ENCODE measurements at places on chromosomes 3 and 15.
A peak's percentile ranks its signal among the peaks of the same experiment; 100 is the strongest.

DNA sequence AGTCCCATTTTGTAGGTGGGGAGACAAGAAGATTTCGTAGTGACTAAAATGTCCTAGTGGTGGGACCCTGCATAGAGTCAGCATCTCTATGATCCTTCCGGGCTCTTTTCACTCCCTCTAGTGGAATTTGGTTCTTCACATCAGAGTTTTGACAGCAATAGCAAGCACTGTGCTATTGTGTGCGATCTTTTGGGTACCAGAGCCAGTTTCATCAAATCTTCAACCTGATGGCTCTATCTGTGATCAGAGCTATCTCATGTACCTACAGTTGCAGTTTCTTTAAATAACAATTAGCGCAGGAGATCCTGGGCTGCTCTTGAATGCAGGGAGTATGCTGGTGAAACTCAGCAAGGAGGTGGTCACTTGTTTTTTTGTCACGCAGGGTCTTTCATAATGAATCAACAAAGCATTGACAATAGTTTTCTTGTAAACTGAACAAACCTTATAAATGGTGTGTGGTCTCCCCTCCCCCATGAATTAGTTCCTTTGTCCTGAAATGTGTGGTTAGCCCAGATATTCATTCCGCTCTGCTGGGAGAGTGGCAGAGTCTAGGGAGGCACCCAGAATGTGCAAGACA is 257.2 kb upstream of the SOX2 start:
- no peak for DNase-seq

GRCh38 chr3:139286825-139287224 is 57.0 kb upstream of the MRPS22 start:
- no peak for DNase-seq

GRCh38 chr3:15610082-15610759 is 8.7 kb downstream of the BTD start:
- no peak for DNase-seq

DNA sequence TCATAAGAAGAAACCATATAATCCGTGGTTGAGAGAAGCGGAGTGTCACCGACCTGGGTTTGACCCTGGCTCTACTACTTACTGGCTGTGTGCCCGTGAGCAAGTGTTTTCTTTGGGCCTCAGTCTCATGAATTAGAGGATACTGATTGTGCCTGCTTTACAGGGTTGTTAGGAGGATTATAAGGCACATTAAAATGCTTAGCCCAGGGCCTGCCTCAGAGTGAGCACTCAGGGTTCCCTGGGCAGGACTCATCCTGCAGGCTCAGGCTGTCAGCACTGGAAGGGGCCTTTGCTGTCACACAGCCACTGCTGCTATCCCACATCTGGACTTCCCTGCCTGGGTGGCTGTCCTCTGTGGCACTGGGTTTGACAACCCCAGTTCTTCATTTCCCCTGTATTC is 4.7 kb downstream of the PLA2G4F start:
- DNase-seq = no peak

DNA sequence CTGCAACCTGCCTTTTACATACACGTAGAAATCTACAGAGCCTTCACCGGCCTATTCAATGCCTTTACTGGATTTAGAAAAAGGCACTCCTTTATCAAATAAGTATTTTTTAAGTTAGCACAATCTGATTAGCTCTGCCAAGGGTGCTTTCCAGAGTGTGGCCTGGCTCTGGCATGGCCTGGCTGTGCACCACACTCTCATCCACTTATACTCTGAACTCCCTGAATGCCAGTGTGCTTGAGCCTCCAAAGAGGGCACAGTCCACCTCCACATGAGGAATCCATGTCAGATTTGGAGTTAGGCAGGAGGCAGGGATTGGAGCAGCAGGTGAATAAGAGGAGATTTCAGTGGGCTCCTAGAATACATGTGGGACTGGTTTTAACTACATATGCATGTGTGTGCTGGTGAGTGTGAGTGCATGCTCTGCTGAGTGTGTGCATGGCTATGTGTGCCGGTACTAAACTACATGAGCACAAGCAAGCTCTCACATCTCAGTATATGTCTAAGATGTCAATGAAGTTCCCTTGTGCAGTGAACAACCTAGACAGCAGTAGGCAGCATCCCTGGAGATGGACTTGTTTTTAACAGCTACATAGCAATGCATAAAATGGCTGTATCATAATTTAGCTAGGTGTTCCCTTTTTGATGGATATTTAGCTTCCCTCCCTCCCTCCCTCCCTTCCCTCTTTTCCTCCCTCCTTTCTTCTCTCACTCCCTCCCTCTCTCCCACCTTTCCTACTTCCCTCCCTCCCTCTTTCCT is 17.8 kb upstream of the ZFAND6 start:
- DNase-seq = no peak

DNA sequence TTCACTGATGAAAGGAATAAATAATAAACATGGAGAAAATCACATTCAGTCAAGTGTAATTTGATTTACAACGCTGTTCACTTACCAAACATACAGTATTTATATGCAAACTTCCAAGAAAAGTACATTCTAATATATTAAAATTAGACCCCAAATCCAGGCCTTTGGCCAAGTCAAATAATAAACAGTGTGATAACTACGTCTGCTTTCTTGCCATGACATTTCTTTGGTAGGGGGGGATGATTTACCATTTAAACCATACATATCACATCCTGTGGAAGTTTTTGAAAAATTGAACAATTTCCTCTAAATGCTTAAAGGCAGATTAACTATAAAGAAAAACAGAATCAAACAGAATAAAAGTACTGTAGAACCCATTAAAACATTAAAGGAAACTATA is 368.2 kb upstream of the WNT5A start:
- no peak for DNase-seq

DNA sequence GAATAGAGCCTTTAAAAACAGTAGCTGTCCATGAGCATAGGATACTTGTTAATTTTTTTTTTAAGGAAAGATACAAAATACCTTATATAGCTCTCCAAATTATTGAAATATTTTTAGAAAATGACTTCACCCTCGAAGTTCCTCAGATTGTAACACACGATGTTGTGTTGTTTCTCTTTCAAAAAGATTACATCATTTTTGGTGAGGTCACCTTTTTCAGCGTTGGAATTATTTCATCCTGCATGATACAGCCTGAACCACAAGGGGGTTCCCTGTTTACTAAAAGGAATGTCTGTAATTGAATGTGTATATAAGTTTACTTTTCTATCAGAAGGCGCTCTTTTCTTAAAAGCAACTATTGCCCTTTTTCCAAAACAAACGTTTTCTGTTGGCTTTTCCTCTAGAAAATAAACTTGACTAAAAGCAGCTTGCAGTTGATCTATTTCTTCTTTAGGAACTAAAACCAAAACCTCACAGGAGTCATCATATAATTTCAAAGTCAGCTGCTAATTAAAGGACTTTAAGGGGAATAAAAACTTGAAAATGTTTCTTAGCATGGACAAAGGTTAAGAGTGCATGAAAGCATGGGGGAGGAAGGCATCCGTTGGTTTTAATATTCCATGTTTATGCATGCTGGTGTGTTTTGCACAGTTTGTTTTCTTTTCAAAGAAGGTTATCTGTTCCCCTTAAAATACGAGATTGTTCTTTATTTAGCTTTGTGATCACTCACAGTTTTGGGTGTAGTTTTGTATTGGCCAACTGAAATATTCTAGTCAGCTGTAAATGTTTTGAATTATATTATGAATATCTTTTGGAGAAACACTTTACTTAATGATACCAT is 29.4 kb downstream of the LYSMD4 start:
- DNase-seq = peak; percentile 46

DNA sequence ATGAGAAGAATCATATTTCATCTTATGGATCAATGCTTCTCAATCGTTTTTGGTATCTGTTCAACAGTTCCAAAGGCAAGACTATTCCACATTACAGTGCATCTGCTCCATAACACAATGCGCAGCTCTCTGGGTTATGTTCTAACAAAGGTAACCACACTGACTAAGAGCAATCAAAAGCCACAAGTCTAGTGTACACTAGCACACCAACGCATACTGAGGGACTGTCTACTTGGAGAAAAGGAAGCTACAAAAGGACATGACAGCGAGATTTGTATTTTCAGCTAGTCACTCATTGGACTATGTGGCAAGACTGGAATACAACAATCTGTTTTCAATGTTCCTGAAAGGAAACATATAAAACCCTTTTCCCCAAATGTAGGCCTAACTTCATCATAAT is 35.8 kb downstream of the SETD2 start:
- DNase-seq = no peak

DNA sequence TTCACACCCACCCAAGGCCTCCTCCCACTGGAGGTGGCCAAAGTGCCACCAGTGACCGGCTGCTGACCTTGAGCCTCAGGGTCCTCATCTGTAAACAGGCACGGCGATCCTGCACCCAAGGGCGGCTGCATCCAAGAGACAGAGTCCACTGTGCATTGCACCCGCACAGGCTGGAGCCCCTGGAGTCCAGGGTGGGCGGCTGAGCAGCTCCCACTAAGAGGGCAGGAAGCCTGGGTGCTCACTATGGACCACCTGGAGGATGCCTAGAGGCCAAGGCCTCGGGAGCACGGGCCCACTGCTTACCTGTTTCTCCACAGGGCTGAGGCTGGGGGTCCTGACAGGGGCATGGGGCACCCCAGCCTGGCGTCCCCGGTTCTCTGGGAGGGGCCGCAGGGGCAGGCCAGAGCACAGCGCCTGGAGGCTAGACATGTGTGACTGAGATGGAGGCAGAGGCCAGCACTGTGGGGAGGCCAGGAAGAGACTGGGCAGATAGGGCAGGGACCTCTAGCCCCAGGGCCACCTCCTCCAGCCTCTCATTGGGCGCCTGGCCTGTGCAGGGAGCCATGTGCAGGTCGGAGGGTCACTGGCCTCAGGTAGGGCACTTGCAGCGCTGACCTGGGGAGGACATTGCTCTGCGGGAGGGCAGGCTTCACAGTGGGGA is at the start of gene UROC1:
Gene UROC1, minus strand, starts transcription at position 483 of the 661 bp plus-strand sequence. Its CDS starts 54 bp downstream, at position 429.
- DNase-seq = no peak

- DNase-seq = no peak
These were observed 1.2 kb downstream of the LARP6 start for GRCh38 chr15:70852501-70853317.

Data from iPS-NIHi11 (cell line).